T follicular helper cell (primary cell): ENCODE measurements at places on chromosomes 12 and 14.
A peak's percentile ranks its signal among the peaks of the same experiment; 100 is the strongest.

GRCh38 chr12:76195920-76196319, 111.4 kb upstream of the NAP1L1 start:
- DNase-seq, result no peak

- DNase-seq, result no peak
These were observed 214.4 kb upstream of the DIO2 start for GRCh38 chr14:80425686-80426085.

GRCh38 chr12:70366581-70367257, 629 bp downstream of the KCNMB4 start:
- peak; percentile 59 for DNase-seq

DNA sequence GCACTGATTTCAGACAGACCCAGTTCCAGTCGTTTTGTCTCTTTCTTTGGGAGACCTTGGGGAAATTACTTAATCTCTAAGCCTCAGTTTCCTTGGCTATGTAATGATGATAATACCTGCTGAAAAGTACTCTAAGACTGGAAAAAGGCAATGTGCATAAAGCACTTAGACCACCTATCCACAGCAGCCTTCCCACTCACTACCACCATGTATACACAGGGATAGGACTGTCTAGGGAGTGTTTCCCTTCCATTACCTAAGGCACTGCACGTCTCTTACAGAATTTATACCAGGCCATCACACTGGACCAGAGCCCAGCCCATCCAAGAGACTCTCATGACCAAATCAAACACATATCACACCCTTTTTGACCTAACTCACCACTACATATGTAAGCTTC, 6.3 kb downstream of the RPS29 start:
- DNase-seq, result no peak

DNA sequence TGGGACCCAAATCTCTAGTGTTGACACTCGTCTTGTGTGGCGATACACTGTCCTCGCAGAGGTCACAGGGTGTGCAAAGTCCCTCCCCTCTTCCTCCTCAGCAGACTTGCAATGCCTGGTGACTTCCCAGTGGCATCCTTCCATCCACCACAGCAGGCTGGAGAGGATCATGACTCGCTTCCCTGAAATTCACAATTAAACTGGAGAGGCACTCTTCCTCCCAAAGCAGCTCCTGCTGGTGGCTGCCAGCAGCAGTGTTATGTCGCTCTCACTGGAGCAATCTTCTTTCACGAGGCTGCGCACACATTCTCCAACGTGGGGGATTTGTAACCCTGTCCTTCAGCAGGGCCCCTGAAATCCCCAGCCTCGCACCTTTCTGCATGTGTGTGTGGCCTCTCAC, 145.2 kb upstream of the TMCC3 start:
- no peak for DNase-seq

DNA sequence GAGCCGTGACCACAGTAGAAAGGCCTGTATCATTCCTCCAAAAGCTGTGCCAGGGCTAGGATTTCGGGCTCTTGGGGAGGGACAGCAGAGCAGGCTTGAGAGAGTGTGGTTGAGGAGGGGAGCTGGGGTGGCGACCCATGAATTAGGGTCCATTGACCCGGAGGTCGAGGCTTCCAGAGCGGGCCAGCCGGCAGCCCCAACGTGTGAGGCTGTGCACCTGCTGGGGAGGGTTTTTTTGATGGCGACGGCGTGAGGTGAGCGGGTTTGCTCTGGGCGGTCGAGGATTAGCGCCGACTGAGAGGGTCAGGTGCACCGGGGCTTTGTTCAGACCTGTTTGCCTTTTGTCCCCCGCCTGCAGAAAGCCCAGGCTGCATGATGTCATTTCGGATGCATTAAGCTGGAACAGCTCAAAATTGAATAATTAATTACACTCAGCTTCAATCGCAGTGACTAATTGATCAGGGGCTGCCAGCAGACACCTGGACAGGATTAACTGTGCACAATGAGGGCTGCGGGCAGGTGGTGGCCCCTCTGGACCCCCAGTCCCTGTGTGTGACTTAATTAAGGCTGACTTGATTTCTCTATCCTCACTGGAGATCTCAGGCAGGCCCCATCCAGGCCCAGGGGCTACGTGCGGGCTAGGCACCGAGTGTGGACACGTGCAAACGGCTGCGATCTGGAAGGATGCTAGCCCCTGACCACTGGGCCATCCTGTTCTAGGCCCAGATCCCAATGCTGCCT, 42.1 kb upstream of the MEG3 start:
- DNase-seq, result no peak

- no peak for DNase-seq
These were observed 90.9 kb downstream of the ACTN1 start for GRCh38 chr14:68888025-68888850.

DNA sequence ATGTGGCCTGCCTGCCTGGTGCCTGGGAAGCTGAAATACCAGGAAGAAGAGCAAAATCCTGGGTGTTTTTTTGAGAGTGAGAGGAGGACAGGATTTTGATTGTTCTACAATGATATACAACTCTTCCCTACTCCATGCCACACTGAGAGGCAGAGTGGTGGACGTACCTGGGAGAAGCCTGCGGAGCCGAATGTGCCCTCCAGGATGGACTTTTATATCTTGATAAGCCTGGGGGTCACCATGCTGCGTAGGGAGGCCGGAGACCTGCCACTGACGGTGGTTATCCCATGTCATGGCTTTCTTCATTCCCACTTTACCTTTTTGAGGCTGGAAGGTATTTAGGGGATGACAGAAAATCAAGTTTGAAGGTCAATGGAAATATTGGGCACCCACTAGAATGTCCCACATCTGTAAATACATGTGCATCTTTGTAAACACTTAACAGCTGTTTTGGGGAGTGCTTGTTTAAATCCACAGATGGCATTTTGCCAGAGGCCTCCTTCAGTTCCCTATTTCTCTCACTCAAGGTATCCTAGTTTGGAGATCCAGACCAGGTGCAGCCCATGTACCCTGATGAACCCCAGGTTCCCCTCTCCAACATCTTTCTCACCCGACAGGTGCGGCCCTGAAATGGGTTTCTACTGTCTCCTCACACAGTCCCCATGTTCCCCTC, 1.1 kb upstream of the GLT1D1 start:
- no peak for DNase-seq

DNA sequence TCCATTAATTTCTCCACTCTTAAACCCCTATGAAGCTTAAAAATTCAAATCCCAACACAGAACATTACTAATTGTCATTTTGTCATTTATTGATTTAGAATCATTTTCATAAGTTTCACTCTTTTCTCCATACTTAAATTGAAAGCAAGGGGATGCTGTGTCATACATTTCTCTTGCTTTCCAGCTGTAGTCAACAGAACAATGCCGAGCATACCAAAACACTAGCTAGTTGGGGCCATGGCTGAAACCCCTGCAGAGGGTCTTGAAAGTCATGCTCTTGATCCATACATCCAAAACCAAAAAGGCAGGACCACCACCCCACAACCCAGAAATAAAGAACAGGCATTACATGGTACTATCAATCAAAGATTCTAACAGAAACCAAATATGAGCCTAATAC, 9.0 kb downstream of the EXOC5 start:
- no peak for DNase-seq

GRCh38 chr12:69927164-69927563, 102.1 kb downstream of the MYRFL start:
- DNase-seq, result no peak

DNA sequence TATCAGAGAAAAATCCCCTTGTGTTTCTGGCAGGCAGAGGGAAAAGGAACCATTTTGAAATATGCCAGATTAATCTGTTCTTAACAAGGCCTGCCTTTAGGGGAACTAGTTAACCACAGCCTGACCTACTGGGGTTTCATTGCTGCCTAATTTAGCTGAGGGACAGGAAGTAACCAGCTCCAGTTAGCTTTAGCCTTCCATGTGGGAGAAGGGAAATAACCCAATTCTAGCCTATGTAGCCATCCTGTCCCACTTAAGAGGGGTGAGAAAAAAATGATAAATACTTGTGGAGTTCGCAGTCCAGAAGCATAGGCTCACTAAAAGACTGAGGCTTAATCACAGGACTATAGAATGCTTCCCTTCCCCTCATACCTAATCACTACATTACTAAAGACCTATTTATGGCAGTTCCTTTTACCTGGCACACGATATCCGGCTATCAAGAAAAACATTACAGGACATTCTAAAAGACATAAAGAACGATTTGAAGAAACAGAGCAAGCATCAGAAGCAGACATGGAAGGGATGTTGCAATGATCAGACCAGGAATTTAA, 22.8 kb downstream of the COX8C start:
- DNase-seq, result no peak

GRCh38 chr12:75170640-75171185, 38.9 kb downstream of the KCNC2 start:
- no peak for DNase-seq

DNA sequence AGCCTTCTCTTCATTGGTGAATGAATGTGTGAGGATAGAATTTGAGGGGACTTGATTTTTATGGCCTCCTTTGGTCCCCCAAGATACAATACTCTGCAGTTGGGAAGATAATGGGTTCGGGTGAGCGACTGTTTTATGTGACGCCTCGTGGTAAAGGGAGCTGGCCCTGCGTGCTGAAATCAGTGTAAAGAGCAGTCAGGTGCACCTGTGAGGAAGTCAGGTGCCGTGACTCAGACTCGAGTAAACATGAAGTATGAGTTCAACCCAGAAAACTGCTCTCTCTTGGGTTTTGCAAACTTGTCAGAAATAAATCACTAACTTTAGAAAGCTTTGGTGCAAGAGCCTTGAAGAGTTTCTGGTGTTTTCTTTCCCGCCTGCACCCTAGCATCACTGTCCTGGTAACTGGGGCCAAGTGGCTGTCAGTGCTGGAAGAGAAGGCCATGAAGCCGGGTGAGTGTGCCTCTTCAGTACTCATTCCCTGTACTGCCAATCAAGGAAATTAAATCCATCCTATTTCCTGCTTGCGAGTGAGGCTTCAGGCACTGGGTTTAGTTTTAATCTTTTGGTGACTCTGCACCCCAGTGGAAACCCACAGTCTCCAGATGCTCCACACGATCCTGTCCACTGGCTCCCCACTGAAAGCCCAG, 59.2 kb downstream of the AACS start:
- DNase-seq, result no peak

DNA sequence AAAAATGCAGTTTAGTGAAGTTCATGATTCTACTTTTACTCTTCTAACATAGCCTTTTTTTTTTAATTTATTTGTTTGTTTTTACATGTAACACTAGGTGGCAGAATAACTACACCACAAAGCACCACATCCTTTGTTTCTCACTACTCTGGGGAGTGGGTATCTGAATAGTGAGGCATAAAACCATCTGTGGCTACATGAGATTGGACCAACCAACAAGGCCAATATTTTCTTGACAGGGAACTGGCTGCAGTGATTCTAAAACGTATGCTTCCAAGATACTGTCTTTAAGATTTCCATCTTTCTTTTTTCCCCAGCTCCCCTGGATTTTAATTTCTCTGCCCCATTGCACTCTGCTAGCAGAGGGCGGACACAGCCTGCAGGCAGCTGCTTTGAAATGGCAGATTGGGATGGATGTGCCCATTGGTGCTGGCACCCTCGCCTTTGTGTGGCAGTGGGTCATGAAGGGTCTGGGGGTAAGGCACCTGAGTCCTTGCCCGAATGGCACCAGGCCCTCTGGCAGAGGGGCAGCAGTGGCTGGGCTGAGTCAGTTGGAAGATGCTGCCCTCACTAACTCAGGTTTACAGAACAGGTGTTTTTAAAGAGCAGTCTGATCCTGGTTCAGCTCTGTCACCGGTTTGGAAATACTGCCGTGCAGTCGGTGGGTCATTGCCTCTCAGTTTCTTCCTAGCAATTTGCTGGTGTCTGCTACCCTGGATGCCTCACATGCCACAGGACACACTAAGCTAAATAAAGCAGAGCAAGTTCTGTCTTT, 429.1 kb downstream of the RAD51B start:
- DNase-seq, result no peak

- no peak for DNase-seq
These were observed 9.1 kb downstream of the RIMBP2 start for GRCh38 chr12:130706885-130707570.

GRCh38 chr12:60349232-60349978, 753.6 kb downstream of the SLC16A7 start:
- no peak for DNase-seq

DNA sequence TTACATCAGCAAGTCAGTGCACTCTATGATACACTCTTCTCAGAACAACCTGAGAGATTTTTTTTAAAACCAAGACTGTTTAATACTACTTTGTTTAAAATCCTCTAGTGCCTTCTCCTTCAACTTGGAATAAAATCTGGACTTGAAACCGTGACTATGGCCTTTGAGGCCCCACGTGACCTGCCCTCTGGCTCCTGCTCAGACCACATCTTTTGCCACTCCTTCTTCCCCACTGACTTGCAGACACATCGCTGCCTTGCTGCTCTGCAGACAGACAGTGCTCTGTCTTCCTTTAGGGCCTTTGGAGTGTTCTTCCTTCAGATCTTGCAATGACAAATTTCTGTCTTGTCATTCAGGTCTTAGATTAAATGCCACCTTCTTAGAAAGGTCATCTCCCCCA, 48.5 kb downstream of the TTC8 start:
- DNase-seq, result no peak

DNA sequence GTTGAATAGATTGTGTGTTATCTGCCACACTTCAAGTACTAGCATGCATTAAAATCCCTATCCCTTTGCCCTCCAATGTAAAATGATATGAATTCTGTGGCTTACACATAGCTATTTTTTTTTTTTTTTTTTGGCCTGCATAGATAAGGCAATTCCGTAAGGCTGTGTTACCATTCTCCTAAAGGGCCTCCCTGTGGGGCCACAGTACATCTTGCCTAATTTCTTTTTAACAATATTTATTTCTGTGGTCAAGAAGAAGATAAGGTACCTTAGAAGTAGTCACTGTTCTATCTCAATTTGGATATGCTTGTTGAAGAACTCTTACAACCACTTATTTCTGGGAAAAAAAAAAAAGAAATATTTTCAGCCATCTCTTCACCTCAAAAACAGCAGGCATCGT, 19.8 kb downstream of the FLRT2 start:
- no peak for DNase-seq

DNA sequence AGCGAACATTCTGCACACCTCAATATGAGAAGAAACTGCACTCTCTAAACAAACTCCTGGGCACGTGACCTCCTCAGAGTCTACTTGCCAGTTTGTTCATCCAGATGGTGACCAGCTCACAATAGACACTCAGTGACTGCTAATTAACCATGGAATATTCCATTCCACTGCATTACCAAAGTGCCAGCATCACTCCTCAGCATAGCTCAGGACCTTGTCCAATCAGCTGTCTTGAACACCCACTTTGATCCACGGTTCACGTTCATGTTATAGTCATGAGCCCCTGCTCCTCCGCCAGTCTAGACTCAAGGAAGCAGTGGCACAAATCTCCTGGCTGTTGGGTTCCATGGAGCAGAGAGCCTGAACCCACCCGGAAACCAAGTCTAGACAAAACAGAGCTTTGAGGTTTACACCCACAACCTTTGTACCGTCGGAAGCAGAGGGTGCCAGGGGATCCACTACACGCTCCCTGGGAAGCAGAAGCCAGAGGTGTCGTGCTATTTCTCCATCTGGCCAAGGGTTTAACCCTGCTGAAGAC, 285.3 kb downstream of the ZFP36L1 start:
- peak; percentile 46 for DNase-seq

- DNase-seq, result no peak
These were observed 171.0 kb upstream of the HIF1A start for GRCh38 chr14:61524211-61524806.
